Stimulated activated CD4-positive, alpha-beta T cell treated with anti-CD3 and anti-CD28 coated beads, Interleukin-1b, Interleukin-23, amount 100 ng/mL, for 1 hour (primary cell): ENCODE measurements at places on chromosomes 7 and 10.

- no peak for DNase-seq
Observed at GRCh38 chr7:97868788-97869187, 3.4 kb downstream of the ASNS start.

GRCh38 chr10:48657416-48657815 lies 27.3 kb upstream of the WDFY4 start:
- no peak for DNase-seq

GRCh38 chr7:37354656-37355131 lies 94.0 kb downstream of the ELMO1 start:
- no peak for DNase-seq

DNA sequence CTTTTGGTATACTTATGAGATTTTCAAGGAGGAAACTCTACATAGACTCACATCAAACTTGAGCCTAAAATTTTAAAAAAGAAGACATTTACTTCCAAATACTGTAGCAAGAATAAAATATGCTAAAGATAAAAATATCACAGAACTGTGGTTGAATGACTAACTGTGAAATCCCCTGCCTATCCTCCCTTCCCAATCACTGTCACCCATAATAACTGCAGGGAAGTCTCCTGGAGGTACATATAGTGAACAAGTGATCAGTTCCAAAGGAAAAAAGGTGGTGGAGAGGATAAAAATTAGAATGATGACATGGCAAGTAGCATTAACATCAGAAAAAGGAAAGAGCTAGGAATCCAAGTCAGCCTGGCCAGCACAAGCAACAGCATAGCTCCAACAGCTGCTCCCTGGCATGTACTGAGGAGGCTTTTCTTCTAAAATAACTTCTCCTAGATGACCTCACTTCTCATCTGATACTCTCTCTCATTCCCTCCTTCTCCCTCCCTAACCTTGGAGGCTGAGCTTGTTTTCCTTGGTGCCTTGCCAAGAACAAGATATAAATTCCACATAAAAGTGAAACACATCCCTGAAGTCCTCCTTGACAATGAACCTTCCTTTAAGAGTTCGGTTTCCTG lies 124.0 kb downstream of the IQUB start:
- DNase-seq = no peak

- DNase-seq = no peak
Observed at GRCh38 chr10:30840395-30841050, 191.1 kb downstream of the ZNF438 start.
